Fibroblast of the aortic adventitia (primary cell): ENCODE measurements at places on chromosomes 6 and 20. TPM values are rescaled to one million over a fixed set of nuclear protein-coding genes. Genes with fewer than 3 reads are reported as not detected.

DNA sequence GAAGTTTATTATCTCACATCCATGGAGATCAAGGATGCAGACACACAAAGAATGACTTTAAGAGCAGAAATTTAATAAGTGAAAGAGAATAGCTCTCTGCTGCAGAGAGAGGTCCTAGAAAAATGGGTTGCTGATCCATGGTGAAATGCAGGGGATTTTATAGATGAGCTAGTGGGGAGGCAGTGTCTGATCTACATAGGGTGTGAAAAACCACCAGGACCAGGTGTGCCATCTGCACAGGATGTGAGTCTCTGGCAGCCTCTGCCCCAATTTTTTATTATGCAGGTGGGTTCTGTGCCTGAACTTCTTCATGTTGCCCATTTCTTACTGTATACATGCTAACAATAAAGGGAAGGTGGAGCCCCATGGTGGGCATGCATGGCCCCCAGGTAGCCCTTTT is 19.9 kb upstream of the NANP start:
- DNase-seq: no peak

DNA sequence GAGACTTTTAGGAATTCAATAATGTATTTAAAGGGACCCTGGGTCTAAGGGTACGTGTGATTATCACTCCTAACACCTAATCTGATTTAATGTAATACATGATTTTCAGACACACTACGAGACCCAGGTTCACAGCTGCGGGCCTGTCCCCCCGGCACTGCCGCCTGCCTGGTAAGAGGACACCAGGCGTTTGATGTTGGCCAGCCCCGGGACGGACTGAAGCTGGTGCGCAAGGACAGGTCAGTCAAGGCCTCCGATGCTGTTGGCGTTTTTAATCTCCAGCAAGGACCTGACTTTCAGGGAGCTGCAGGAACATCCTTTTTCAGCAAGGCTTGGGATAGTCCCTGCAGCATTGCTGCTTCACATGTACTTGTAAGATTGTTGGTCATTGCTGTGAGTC is 58.2 kb downstream of the IGF2R start:
- DNase-seq: no peak

PRSS16 gene
- total RNA-seq: not detected in 2 replicates

- DNase-seq: no peak
Measured at GRCh38 chr20:54474046-54474445, 1.3 kb upstream of the DOK5 start.

GRCh38 chr6:106116125-106116832 is 30.1 kb downstream of the PRDM1 start:
- DNase-seq: peak; percentile 65

TRIM31 gene
- total RNA-seq: not detected in 2 replicates

DNA sequence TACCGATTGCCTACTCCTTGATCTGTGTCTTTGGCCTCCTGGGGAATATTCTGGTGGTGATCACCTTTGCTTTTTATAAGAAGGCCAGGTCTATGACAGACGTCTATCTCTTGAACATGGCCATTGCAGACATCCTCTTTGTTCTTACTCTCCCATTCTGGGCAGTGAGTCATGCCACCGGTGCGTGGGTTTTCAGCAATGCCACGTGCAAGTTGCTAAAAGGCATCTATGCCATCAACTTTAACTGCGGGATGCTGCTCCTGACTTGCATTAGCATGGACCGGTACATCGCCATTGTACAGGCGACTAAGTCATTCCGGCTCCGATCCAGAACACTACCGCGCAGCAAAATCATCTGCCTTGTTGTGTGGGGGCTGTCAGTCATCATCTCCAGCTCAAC is 13.5 kb downstream of the CCR6 start:
- DNase-seq: no peak

DNA sequence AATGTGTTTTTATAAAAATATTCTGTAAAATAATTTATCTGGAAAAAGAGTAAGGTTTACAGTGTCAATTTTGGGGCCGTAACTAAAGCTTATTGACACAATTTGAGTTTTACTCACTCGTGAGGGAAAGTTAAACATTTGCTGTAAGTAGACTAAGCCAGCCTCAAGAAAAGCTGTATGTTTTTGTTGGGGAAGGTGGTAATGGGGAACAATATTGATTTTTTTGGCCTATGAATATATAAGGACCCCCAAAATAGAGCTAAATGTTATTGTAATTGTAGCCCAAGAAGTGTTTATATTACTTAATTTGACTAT is 1.4 kb downstream of the SENP6 start:
- DNase-seq: no peak

ENPP1 gene
- total RNA-seq: 5.6 and 7.4 TPM in 2 replicates

DNA sequence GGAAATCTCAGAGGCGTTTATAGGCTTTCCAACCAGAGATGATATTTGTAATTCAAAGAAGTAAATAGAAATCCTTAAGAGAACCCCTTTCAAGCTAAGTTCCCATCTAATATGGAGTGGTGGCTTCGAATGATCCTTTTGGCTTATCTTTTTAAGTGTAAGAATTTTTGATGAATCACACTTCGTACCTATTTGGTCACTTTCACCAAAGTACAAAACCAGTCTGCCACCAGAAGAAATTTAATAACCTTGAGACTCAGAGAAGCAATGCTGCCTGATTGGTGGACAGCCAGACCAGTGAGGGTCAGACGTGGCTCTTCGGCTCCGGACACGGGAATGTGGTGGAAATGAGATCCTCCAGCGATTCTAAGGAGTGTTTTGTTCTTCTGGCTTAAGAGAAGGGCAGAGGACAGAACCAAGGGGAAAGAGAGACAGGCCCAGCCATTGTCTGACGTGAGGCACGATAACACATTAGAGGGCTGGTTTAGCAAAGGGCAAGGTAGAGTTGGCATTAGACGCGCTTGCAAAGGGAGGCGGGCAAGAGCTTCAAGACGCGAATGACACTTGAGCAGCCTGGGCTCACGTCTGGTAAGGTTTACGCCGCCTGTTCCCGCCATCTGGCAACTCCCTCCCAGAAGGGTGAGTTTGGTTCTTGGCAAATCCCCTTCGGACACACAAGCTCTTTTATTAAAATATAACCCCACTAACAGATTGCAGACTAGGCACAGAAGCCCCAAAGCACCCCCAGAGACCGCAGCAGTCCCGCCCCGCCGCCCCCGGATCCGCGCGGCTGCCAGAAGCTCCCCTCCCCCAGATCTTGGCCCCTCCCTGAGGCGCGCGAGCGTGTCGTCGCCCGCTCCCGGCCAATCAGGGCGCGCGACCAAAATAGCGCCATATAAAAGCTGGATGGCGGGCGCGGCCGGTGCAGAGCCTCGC is 50.0 kb upstream of the EZR start:
- peak; percentile 54 for DNase-seq

CTCFL gene
- total RNA-seq: not detected in 2 replicates

DNA sequence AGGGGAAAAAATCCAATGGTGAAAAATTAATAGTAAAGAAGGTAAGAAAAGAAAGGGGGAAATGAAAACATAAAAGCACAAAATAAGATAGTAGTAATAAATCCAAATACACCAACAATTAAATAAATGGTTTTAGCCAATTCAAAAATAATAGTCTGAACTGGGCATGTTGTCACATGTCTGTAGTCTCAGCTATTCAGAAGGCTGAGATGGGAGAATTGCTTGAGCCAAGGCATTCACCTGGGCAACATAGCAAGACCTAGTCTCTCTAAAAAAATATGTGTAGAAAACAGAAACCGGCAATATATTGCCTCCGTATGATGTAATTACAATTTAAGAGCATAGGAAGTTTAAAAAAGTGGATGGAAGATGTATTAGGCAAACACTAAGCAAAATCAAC is 311.3 kb upstream of the FERMT1 start:
- no peak for DNase-seq

DNA sequence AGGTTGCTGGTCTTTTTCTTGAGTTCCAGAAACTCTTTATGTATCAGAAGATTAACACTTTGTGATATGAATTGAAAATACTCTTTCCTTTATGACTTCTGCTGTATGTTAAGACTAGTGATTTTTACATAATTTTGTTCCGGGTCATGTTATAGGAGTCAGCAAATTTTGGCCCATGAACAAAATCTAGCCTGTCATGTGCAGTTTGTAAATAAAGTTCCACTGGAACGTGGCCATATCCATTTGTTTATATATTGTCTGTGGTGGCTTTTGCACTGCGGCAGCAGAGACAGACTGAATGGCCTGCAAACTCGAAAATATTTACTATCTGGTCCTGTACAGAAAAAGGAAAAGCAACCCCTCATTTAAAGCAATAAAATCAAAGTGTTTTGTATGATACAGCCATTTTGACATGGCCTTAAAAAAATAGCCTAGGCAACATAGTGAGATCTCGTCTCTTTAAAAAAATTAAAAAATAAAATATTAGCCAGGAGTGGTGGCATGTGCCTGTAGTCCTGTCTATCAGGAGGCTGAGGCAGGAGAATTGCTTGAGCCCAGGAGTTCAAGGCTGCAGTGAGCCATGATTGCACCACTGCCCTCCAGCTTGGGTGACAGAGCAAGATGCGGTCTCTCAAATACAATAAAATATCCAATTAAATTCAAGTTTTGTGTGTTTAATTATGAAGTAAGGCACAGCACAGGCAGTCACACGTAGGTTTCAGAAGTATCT is 36.9 kb downstream of the SNX9 start:
- no peak for DNase-seq

IRF4 gene
- 2.3 TPM in 1 of 2 replicates, not detected in the other for total RNA-seq

DNA sequence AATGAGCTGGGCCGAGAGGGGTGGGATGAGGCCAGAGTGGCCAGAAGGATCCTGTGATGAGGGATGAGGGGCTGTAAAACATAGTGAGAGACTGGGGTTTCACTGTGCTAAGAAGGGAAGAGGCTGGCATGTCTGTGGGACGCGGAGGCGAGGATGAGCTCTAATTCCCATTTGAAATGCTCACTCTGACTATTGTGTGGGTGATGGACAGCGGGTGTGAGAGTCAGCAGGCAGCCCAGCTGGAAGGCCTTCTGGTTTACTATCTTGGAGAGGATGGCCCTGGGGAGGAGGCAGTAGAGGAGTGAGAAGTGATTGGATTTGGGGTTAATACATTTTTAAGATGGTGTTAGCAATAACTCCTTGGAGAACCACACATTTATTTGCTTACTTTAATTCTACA is 9.5 kb upstream of the MICA start:
- no peak for DNase-seq

CYP39A1 gene
- total RNA-seq: 0.63 and 4.7 TPM in 2 replicates
